ENCODE measurements at places on chromosomes 3 and 15.

- DNase-seq, result no peak
These were observed 4.5 kb upstream of the USP19 start for GRCh38 chr3:49124991-49125670.

DNA sequence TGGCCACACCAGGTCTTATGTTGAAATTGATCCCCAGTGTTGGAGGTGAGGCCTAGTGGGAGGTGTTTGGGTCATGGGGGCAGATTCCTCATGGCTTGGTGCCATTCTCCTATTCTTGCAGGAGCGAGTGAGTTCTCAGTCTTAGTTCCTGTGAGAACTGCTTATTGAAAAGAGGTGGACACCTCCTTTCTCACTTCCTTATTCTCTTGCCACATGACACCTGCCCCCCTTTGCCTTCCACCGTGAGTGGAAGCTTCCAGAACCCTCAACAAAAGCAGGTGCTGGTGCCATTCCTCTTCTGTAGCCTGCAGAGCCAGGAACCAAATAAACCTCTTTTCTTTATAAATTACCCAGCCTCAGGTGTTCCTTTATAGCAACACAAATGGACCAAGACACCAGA lies 318.1 kb upstream of the MCTP2 start:
- no peak for DNase-seq

- no peak for DNase-seq
These were observed 56.7 kb upstream of the TSC22D2 start for GRCh38 chr3:150351398-150351797.

DNA sequence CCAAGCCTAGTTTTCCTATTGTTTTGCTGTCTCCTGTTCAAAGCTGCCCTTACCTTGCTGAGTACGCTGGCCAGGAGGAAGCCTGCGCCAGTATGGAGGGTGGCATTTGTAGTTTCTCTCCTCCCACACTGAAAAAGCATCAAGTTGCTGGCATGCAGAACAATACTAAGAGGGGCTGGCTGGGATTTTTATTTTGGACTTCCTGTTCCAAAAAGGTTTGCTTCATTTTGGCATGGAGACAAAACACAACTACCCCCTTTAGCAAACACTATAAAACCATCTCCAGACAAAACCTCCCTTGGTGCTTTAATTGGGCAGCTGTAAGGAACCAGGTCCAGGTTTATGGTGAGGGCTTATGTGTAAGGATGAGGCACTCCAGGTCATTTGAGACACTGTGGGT lies 457.6 kb downstream of the PDCD6IP start:
- DNase-seq, result no peak

GRCh38 chr15:43872416-43873020 lies 45.7 kb downstream of the WDR76 start:
- DNase-seq, result no peak

DNA sequence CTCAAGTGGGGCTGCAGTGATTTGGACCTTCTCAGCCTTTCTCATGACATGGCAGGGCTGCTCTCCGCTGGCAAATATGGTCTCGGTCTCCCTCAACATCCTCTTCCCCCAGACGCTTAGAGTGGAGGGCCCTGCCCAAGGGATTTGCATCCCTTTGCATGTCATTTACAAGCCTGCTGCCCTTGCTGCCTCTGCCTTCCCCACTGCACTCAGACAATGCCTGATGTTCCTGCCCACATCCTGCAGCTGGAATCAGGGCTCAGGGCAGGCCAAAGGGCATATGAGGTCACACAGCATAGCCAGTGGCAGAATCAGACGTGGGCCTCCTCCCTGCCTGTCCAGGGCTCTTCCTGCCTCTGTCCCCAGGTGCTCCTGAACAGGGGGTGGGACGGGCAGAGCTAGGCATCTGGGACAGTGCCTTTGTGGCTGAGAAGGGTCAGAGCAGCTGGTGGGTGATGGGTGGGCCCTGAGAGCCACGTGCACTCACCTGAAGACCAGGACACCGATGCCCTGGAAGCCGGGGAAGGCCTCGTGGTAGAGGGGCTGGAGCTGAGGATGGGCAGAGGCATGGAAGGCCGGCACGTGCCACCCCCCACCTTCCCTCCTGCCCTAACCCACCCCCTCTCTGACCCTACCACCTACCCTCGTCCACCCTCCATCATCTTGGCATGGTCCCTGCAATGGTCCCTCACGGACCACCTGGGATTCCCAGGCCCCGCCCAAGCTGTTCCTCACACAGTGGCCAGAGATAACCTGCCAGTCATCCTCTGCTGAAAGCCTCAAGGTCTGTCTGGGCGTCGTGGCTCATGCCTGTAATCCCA lies 27.4 kb upstream of the GOLGA6C start:
- DNase-seq, result no peak

GRCh38 chr3:109943181-109943580 lies 605.8 kb upstream of the DPPA4 start:
- no peak for DNase-seq

GRCh38 chr3:13487403-13487802 lies 7.3 kb downstream of the HDAC11 start:
- DNase-seq, result no peak

GRCh38 chr3:147380977-147381376 lies 25.4 kb downstream of the ZIC4 start:
- no peak for DNase-seq

DNA sequence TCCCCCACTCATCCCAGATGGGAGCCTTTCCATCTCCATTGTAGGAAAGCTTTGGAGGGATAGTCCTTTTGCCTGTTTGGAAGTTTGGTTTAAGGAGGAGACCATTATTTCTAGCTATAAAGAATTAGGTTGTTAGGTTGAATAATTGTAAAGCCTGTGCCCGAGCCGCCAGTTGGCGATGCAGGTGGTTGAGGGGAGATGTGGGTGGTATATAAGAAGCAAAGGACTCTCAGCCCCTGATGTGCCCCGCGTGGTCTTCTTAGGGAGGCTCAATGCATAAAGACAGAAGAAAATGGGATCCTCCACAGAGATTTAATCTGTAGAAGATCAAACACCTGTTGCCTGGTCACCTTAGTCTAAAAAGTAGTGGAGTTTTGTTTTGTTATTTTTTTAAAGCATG lies 55.7 kb downstream of the CHDH start:
- DNase-seq, result no peak

DNA sequence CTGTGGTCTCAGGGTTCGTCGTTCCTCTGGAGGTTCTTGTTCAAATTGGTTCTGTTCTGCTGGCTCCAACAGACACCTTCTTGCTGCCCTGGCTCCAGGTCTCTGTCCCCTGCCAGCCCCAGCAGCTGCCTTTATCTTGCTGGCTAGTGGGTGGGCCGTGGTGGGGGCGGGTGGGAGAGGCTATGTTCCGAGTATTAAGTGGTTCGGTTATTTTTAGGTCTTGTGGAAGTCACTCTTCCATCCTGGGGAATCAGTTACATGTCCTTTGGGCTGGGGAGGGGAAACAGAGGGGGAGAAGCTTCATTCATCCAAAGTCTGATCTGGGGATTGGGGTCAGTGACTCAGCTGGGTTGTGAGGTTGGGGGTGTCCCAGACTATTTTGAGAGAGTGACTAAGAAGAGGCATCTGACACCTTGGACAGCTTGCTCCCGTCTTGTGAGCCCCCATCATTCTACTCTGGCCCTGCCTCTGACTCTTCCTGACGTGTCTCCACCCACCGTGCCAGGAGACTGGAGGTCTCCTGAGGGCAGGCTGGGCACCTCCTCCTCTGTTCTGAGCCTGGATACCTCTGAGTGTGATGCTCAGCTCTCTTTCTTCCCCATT lies at the start of gene XIRP1:
Gene XIRP1, minus strand, starts transcription at position 106 of the 603 bp plus-strand sequence. CDS start 3,150 bp downstream, outside the sequence.
- DNase-seq, result peak; percentile 41

- no peak for DNase-seq
These were observed 35.8 kb downstream of the ATP2B2 start for GRCh38 chr3:10469441-10470119.

DNA sequence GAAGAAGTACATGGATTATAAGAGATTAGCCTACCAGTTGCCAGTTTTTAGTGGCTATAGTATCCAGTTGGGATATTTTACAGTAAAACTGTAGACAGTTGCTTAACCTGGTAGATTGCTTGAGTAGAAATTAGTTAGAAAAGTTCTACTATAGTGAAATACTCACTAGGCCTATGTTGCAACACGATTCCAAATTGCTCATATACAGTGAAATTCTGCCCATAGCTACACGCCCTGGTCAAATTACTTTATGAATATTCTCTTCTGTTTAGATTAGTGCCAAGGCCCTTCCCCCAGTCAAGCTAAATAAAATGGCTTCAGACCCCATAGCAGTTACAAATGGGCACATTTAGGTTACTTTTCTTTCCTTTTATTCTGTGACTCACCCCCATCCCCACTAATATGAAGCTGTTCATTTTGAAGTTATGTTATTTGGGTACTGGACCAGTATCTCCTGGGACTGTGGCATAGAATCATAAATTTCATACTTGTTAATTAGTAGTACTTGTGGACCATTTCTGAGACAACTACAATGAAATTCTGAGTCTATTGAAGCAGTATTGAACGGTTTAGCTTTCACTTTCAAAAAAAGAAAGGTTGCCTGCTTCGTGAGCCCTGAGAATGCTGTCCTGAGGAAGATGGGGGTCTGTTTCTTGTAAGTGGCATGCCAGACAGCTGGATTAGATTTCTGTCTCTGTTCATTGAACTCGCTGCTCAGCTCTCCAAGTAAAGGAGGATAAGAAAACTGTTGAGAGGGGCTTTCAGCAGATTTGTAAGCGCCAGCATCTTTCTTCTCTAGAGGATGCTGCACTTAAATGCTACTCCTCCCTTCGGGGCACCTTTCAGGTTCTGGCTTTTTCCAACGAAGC lies 65.8 kb upstream of the CFAP20DC start:
- no peak for DNase-seq

- DNase-seq, result peak; percentile 1
These were observed 780 bp upstream of the ACAD9 start for GRCh38 chr3:128878556-128879124.

DNA sequence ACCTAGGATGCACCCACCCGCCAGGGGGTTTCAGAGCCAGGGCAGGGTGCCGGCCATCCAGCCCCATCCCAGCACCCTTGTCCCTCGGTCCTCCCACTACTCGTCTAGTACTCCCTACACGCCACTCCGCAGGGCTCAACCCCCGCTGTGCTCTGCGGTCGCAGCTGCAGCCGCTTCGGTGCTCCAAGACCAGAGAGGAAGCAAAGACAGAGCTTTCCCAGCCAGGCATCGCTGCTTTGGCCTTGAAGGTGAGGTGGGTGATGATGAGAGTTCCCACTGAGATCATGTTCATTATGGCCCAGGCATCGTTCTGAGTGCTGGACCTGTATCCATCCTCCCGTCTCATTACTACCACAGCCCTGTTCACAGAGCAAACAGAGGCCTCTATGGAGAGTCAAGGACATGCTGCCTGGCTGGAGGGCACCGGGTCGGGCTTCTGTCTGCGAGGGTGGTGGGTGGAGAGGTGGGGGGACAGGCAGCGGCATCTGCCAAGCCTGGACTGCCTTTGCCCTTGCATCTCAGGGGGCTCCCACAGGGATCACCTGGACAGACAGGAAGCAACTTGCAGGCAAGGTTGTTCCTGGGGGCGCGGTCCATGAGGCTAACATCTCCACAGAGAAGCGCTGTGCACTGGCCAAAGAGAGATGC lies 66.9 kb downstream of the KLF13 start:
- no peak for DNase-seq

- DNase-seq, result no peak
These were observed 30.4 kb upstream of the FLNB start for GRCh38 chr3:57977818-57978235.

- DNase-seq, result no peak
These were observed 35.1 kb downstream of the MDFIC2 start for GRCh38 chr3:70277304-70277703.

DNA sequence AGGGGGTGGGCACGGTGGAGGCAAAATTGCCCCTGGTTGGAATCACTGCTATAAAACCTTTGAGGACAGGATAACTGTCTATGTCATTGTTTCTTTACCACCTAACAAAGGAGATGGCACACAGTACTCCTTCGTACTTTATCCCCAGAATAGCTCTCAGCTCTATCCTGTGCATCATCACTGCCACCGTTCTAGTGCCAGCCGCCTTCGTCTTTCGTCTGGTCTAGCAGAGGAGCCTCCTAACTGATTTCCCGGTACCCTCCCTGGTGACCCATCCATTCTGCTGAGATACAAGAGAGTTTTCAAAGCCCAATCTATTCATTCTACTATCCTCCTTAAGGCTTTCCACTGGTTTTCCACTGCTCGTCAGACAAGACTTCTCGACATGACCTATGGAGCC lies 67.9 kb upstream of the PRICKLE2 start:
- DNase-seq, result no peak

DNA sequence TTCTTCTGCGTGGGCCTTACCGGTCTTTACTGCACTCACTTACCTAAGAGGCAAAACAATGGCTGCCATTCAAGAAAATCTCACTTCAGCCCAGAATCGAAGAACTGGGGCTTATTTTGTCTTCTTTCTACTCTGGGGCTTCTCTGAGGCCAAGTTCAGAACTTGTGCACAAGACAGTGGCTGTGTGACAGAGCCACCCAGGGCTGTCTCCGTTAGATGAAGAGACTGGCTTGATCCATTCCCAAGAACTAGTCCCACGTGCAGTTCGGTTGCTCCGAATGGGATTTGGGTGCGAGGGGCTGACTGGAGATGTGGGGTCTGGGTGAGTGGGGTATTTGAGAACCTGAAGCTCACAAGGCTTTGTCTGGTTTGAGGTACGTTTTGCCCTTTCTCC lies 795 bp upstream of the TCF12 start:
- DNase-seq, result peak; percentile 0

GRCh38 chr3:168889666-168890065 lies 773.8 kb downstream of the MECOM start:
- no peak for DNase-seq

GRCh38 chr15:23594252-23594770 lies 28.8 kb downstream of the MKRN3 start:
- no peak for DNase-seq

DNA sequence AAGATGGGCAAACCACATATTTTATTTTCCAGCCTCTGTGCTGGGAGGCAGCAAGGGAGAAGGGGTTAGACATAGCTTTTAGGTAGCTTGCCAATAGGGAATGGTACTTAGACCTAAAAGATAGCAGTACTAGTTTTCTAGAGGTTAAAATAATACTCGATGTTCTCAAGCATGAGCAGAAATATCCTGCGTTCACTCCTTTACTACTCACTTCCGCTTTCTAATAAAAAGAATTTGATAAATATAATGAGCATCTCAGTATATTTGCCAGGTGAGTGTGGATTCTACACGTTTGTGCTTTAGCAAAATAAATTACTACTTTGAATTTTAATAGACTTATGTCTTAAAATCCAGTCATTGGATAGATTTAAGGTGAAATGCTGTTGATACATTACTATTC lies 39.4 kb upstream of the CD47 start:
- DNase-seq, result no peak

GRCh38 chr3:99429502-99429901 lies 208.9 kb upstream of the COL8A1 start:
- DNase-seq, result no peak

DNA sequence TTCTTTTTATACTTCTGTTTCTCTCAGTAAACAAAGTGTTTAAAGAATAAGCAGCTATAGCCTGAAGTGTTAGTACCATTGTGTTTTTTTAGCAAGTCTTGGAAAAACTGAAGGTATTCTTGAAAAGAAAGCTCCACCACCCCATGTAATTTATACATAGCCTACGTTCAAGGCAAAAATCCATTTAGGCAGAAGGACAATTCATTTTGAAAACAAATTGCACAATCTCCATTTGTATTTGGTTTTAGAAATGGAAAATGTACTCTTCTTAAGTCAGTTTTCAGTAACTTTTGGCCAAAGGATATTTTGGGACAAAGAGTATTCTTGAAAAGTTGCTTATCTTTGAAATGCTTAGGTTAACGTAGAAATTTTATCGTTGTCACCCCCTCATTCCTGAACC lies 34.5 kb downstream of the PTPRG start:
- DNase-seq, result no peak

GRCh38 chr15:36501063-36501678 lies 78.3 kb upstream of the CDIN1 start:
- DNase-seq, result peak; percentile 0

GRCh38 chr3:60758831-60759230 lies 492.4 kb downstream of the FHIT start:
- no peak for DNase-seq
